A549 treated with dexamethasone at 1 μM for 4 hours (cell line): ENCODE measurements at places on chromosomes 13 and 19. TPM values are rescaled to one million over a fixed set of nuclear protein-coding genes. Genes with fewer than 3 reads are reported as not detected.

The SERPINE3 gene
- total RNA-seq, result not detected in 5 replicates

The WDR88 gene
- total RNA-seq, result 0.07 to 0.19 TPM (median 0.15 TPM) in 4 of 5 replicates, not detected in the other

The SLC7A10 gene
- 0.05 to 0.06 TPM (median 0.05 TPM) in 3 of 5 replicates, not detected in the others for total RNA-seq

The ZNF235 gene
- total RNA-seq, result 2.8 to 3.4 TPM (median 3.0 TPM) in 5 replicates

The C3 gene
- total RNA-seq, result 43.4 to 62.3 TPM (median 59.3 TPM) in 5 replicates

The ERCC5 gene
- 14.9 to 20.9 TPM (median 17.5 TPM) in 5 replicates for total RNA-seq

The MYH14 gene
- total RNA-seq, result 4.4 to 7.8 TPM (median 7.2 TPM) in 5 replicates
